ENCODE measurements at places on chromosomes 5 and 9. TPM values are rescaled to one million over a fixed set of nuclear protein-coding genes. Genes with fewer than 3 reads are reported as not detected.

The APC gene
- total RNA-seq: 52.3 TPM

The PCDHGB6 gene
- 5.9 TPM for total RNA-seq

The RALGPS1 gene
- 11.9 TPM for total RNA-seq

The RANBP3L gene
- not detected for total RNA-seq

Data from natural killer cell (primary cell).